GM19239 (cell line): ENCODE measurements at places on chromosomes 1 and 21.

DNA sequence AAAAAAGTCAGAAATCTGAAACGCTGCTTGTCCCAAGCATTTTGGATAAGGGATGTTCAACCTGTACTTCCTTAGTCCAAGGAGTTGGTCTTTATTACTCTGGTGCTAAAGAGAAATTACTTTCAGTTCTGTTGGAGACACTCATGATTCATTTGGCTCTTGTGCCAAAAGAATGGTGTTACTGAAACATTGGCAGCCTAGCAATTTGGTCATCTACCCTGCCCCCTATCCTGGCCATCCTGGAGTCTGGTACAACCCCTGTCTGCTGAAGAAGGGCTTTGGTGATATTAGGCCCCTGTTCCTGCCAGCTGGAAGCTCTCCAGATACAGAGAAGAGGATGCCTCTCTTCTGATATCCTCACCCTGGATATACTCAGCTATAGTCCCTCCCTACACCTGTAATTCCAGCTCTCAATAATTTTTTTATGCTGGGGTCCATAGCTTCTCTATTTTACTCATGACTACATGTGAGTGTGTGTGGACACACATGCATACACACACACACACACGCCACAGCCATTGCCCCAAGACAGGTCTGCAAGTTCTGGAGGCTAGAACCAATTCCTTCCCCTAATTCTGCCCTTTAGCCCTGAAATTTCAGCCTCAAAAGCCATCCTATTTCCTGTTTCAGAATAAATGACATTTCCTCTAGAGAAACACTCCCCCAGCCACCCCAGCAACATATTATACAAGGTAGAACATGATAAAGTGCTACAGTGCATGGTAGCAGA is 40.0 kb downstream of the LHX8 start:
- no peak for DNase-seq

- no peak for DNase-seq
Measured at GRCh38 chr1:161784968-161785367, 18.8 kb downstream of the ATF6 start.

- DNase-seq, result peak; percentile 91
Measured at GRCh38 chr1:43529206-43529731, 1.4 kb upstream of the PTPRF start.

DNA sequence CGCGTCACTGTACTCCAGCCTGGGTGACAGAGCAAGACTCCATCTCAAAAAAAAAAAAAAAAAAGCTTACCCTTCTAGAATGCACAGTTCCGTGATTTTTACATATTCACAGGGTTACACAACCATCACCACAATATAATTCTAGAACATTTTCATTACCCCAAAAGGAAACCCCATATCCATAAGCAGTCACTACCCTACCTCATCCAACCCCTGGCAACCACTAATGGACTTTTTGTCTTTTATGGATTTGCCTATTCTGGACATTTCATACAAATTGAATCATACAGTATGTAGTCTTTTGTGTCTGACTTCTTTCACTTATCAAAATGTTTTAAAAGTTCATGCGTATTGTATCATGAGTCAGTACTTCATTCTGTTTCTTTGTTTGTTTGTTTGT is 22.8 kb downstream of the SYF2 start:
- DNase-seq, result no peak

- DNase-seq, result no peak
Measured at GRCh38 chr1:65514041-65514440, 93.6 kb downstream of the LEPR start.

- DNase-seq, result no peak
Measured at GRCh38 chr1:101142244-101142643, 94.6 kb upstream of the S1PR1 start.

DNA sequence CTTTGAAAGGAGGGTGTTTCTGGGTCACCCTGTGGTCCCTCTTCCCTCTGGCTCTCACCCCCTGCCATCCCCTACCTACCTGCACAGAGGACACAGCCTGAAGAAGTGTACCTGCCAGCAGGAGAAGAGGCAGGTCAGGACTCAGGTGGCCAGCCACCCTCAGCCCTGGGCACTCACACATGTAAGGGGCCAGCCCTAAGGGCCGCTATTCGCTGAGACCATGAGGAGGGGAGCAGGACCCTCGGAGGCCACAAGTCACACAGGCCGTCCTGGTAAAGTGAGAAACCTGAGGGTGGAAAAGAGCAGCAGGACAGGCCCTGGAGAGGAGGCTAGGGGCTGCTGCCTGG is 1.2 kb downstream of the ZNF692 start:
- no peak for DNase-seq

DNA sequence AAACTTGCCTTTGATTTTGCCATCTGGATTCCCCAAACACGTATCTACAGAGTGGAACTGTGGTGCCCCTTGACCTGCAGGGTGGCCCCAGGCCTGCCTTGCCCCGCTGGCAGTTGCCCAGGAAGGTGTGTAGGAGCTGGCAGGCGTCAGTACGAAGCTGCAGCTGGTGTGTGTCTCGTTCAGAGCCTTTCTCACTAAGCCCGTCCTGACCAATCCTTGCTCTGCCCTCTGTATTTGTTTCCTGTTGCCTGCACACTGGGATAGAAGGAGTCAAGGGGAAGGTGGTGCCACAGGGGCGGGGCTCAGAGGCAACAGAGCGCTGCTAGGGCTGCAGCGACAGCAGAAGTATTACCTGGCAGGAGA is 5.2 kb upstream of the VSIG8 start:
- DNase-seq, result no peak

GRCh38 chr1:207470927-207471326 is 16.8 kb downstream of the CR2 start:
- no peak for DNase-seq

- no peak for DNase-seq
Measured at GRCh38 chr1:56915960-56916359, 49.9 kb downstream of the C8B start.

DNA sequence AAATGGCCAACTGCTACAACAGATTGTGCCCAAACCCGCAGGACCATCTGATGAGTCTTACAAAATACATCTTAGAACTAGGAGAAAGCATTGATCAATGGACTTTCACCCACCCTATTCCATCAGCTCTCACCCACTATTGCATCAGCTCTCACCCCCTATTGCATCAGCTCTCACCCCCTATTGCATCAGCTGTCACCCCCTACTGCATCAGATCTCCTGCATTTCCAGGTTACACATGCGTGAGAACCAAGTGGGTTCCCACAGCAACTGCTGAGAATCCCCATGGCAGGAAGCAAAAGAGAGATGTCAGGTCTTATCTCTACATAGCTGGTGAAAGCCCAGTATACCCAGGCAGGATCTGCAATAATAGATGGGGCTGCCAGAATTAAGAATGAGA is 533.5 kb downstream of the LTN1 start:
- DNase-seq, result no peak

- no peak for DNase-seq
Measured at GRCh38 chr1:202251424-202252256, 58.0 kb downstream of the LGR6 start.
